ENCODE measurements at places on chromosomes 6 and 20. TPM values are rescaled to one million over a fixed set of nuclear protein-coding genes. Genes with fewer than 3 reads are reported as not detected.

DNA sequence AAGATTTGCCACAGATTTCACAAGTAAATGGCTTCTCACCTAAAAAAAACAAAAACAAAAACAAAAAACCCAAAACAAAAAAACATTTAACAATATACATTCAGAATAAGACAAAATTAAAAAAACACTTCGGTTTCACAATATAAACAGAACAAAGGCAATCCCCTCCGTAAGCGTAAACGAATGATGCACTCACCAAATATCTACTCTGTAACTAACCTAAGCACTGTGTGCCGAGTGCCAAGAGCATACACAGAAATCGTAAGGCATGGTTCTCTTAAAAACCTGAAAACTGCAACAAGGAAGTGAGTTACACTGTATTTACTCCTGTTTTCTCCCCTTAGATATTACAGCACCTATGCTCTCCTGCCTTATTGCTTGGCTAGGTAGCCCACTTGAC lies 12.1 kb upstream of the MICAL1 start:
- H3K4me3 ChIP-seq, result no peak overlapping the region
- no peak overlapping the region for H3K27ac ChIP-seq
- H3K4me1 ChIP-seq, result peaks cover 55% of the 10 kb centered on the region
- no peak for DNase-seq
- H3K36me3 ChIP-seq, result peaks cover 95% of the 10 kb centered on the region

GRCh38 chr20:16132036-16132798 lies 441.0 kb downstream of the KIF16B start:
- no peak overlapping the region for H3K4me3 ChIP-seq
- no peaks in the 10 kb centered on the region for H3K27me3 ChIP-seq
- DNase-seq, result no peak
- H3K36me3 ChIP-seq, result no peaks in the 10 kb centered on the region
- no peaks in the 10 kb centered on the region for H3K4me1 ChIP-seq

The PPP1R16B gene
- 109 TPM for total RNA-seq

DNA sequence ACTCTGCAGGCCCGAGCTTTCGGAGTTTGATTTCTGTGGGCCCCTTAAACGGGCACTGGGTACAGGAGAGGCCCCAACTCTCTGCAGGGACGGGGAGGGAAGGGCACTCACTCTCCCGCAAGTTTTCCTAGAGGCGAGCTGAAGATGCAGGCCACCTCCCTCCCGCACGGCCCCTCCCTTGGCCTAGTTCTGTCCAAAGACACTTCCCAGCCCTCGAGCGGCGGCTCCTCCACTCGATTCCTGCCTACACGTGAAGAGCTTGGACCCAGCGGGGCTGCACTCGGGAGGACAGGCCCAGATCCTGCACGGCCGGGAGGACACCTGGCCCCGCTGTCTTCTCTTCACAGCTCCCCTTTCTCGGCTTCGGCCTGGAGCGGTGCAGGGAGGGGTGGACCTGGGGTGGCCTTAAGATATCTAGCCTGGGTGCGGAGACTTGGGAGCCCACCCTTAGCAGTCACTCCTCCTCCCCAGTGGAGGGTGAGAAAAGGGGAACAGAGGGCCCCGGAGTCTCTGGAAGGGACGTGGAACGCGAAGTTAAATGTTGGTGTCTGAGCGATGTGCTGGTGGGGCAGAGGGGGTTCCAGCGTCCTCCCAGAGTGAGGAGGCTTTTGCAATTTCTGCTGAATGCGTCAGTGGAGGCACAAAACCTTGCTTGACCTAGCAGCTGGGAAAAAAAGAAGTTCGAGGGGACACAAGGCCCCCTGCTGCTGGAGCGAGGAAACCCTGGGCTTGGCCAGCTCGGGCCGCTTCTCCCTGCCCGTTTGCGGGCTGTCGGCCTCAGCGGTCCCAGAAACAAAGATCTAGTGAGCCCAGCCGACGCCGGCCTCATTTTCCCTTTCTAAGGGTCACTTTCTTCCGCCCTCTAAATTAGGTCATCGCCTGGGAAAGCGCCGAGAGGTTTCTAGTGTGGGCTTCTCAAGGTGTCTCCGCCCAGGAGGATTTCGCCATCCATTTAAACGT lies 4.9 kb downstream of the OLIG3 start:
- H3K4me1 ChIP-seq, result peaks cover 23% of the 10 kb centered on the region
- H3K36me3 ChIP-seq, result peaks cover 4% of the 10 kb centered on the region
- H3K27ac ChIP-seq, result no peak overlapping the region
- DNase-seq, result no peak
- peaks cover 87% of the 10 kb centered on the region for H3K27me3 ChIP-seq
- no peak overlapping the region for H3K4me3 ChIP-seq

- DNase-seq, result no peak
- H3K36me3 ChIP-seq, result no peaks in the 10 kb centered on the region
- H3K4me3 ChIP-seq, result no peak overlapping the region
- H3K27ac ChIP-seq, result no peak overlapping the region
These were observed 29.5 kb upstream of the ADTRP start for GRCh38 chr6:11808054-11808453.

DNA sequence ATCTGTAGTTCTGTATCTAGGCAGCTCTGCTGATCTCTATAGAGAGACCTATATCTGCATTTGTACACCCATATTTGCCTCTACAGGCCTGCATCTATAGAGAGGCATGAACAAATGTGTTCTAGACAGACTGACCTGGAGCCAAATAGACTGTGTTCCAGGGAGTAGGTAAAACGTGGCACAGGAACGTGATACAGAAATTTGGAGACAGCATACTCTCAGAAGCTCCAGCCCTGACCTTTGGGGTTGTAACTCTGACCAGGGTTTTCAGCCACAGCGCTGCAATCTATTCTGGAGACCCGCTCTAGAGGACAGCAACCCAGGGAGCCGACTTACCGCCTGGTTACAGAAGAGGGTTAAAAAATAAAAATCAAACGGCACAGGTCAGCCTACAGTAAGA lies 983 bp downstream of the RBBP9 start:
- H3K27me3 ChIP-seq, result no peaks in the 10 kb centered on the region
- H3K4me3 ChIP-seq, result peak overlapping the region; percentile 97
- no peak for DNase-seq
- H3K36me3 ChIP-seq, result peaks cover 14% of the 10 kb centered on the region
- H3K4me1 ChIP-seq, result peaks cover 13% of the 10 kb centered on the region

DNA sequence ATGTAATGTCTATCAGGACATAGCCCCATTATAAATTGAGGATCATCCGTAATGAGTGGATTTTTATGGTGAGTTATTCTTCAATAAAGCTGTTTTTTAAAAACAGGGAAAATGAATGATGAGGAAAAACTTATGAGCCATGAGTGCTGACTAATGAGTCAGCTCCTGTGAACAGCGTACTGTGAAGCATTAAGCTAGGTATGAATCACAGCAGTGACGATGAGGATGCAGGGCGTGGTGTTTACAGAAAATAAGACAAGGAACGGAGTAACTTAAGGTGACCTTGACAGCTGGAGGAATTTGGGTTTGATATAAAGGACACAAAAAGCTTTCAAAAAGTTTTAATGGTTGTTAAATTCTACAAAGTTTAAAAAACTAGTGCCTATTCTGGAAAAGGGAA lies 96.3 kb downstream of the FOXF2 start:
- H3K4me3 ChIP-seq, result no peak overlapping the region
- H3K27me3 ChIP-seq, result peaks cover 8% of the 10 kb centered on the region
- no peak overlapping the region for H3K27ac ChIP-seq
- no peaks in the 10 kb centered on the region for H3K36me3 ChIP-seq

The DACT2 gene
- 0.80 TPM for total RNA-seq

DNA sequence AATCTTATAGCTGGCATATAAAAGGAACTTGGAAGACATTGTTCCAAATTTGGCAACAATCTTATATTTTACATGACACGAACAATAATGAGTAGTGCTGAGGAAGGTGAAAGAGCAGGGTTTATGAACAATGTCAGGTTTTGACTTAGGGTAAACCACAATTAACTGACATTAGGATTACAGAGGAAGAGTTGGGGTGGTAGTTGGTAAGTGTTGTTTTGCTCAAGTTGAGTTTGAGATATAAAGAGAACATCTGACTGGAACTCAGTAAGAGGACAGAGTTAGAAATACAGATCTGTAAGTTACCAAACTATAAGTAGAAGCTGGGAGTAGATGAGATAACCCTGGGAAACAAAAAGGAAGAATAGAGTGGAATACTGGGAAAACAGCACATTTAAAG lies 15.1 kb downstream of the RTN4IP1 start:
- H3K36me3 ChIP-seq, result peaks cover 55% of the 10 kb centered on the region
- no peaks in the 10 kb centered on the region for H3K27me3 ChIP-seq
- DNase-seq, result no peak

The MANEA gene
- 22.5 TPM for total RNA-seq

The SOX4 gene
- total RNA-seq, result 20.8 TPM

The SAYSD1 gene
- 17.1 TPM for total RNA-seq

GRCh38 chr6:22150368-22151035 lies 146.3 kb downstream of the PRL start:
- H3K36me3 ChIP-seq, result no peaks in the 10 kb centered on the region
- H3K27me3 ChIP-seq, result peaks cover 34% of the 10 kb centered on the region
- no peak overlapping the region for H3K4me3 ChIP-seq
- peaks cover 28% of the 10 kb centered on the region for H3K4me1 ChIP-seq
- DNase-seq, result no peak

DNA sequence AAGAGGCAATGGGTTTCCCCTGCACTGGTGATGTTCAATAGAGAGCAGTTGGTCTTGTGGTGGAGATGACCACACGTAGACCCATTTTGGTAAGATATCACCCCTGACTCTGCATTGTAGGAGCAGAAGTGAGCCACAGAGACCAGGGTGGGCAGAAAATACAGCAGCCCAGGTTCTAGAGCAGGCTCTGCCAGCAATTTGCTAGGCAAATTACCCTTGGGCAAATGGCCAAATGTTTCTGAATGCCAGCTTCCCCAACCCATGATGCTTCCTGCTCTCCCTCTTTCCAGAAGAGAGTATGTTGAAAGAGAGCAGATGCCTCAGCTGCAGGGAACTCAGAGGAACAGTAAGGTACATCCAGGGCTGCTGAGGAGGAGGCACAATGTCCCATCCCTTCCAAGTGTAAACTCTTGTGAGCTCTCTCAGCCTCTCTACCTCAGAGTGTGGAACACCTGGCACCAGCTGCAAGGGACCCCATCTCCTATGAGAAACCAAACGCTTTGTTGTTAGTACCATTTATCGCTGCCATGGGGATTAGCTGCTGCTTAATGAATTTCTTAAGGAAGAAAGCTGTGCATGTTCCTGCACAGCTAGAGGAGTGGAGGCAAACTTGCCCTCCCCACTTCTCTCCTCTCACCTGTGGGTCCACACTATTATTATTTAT lies 317.5 kb upstream of the MOCS1 start:
- DNase-seq, result no peak
- H3K36me3 ChIP-seq, result no peaks in the 10 kb centered on the region
- H3K4me1 ChIP-seq, result no peaks in the 10 kb centered on the region
- peaks cover 7% of the 10 kb centered on the region for H3K27me3 ChIP-seq

The HLA-DQB2 gene
- total RNA-seq, result 0.30 TPM

Measured in activated T-helper 2 cell treated with anti-CD3 and anti-CD28 coated beads, Interferon-gamma antibody, Interleukin-2, Interleukin-4, amounts not matched to agents 10 μg/mL and 5 μg/mL and 100 μg/mL, durations not matched to agents 14 hours and 24 hours and 36 hours (primary cell).